ENCODE measurements at places on chromosomes 12 and 14.

- DNase-seq, result no peak
These were observed 165.0 kb downstream of the RGS6 start for GRCh38 chr14:72097173-72097783.

- DNase-seq, result no peak
These were observed 4.0 kb downstream of the ATG101 start for GRCh38 chr12:52073531-52074381.

DNA sequence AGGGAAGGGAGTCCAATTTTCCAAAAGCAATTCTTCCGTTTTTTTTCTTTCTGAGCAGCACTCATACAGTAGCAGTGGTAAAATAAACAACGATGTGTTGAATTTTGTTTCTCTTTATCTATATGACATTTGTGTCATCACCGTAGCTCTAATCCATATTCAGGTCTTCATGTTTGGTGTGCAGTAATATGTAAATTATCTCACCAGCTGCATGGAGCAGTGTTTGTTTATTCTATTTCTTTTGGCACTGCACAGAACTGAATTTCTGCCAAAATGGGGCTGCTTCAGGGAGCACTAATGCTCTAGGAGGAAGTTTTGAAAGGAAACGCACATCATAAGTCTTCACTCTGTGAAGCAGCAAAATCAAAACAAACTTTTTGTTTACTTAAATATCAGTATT, 130.0 kb upstream of the NPAS3 start:
- DNase-seq, result no peak

DNA sequence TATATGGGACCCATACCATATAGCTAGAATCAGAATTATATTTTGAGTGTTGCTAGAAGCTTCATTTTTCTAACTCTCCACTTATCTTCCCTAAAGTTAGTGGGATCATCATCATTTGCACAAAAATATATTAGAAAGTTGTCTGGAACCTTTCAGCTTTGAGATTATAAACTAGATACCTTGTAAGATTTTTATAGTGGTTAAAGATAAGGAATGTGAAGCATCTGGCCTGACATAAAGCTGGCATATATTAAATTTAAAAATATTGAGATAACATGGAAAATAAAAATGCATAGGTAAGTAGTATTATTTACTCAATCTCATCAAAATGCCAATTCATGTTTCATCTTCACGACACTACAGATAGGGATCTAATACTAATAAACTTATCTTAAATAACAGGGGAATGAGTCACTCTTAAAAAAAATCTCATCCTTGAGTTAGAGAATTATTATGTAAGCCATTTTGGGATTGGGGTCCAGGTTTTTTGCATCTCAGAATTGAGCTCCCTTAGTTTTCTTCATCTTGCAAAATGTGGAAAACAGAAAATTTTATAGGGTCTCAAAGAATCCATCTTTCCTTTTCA, 318.5 kb downstream of the KCNC2 start:
- no peak for DNase-seq
